NCI-H524 treated with DMSO at 0.1 percent for 48 hours (cell line): ENCODE measurements at places on chromosomes 12 and 14.

GRCh38 chr12:105764216-105764835 is 374.4 kb downstream of the NUAK1 start:
- no peak for DNase-seq

- no peak for DNase-seq
These were observed 25.3 kb downstream of the JDP2 start for GRCh38 chr14:75452900-75453816.

- no peak for DNase-seq
These were observed 189.0 kb downstream of the FOXA1 start for GRCh38 chr14:37406095-37406494.

DNA sequence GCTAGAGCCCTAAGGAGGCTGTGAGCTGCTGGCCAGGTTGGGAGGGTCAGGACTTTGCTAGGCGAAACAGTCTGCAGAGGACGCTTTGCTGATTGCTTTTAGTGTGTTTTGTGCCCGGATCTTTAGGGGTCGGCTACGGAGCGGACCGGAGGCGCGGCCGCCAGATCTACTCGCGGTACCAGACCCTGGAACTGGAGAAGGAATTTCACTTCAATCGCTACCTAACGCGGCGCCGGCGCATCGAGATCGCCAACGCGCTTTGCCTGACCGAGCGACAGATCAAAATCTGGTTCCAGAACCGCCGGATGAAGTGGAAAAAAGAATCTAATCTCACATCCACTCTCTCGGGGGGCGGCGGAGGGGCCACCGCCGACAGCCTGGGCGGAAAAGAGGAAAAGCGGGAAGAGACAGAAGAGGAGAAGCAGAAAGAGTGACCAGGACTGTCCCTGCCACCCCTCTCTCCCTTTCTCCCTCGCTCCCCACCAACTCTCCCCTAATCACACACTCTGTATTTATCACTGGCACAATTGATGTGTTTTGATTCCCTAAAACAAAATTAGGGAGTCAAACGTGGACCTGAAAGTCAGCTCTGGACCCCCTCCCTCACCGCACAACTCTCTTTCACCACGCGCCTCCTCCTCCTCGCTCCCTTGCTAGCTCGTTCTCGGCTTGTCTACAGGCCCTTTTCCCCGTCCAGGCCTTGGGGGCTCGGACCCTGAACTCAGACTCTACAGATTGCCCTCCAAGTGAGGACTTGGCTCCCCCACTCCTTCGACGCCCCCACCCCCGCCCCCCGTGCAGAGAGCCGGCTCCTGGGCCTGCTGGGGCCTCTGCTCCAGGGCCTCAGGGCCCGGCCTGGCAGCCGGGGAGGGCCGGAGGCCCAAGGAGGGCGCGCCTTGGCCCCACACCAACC is 1.5 kb downstream of the HOXC6 start:
- DNase-seq, result no peak

- no peak for DNase-seq
These were observed 96.7 kb downstream of the RFLNA start for GRCh38 chr12:124391340-124392261.

- DNase-seq, result no peak
These were observed 7.7 kb upstream of the TMEM132D start for GRCh38 chr12:129911428-129912049.

DNA sequence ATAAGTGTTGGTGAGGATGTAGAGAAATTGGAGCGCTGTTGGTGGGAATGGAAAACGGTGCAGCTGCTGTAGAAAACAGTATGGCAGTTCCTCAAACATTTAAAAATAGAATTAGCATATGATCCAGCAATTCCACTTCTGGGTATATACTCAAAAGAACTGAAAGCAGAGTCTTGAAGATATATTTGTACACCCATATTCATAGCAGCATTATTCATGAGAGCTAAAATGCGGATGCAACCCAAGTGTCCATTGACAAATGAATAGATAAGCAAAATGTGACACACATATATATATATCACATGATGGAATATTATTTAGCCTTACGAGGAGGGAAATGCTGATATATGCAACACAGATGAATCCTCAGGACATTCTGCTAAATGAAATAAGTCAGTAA is 84.7 kb upstream of the CEP83 start:
- no peak for DNase-seq

GRCh38 chr14:67532606-67532997 is 488 bp upstream of the PLEKHH1 start:
- DNase-seq, result no peak

GRCh38 chr12:18224745-18225144 is 36.6 kb upstream of the PIK3C2G start:
- no peak for DNase-seq

DNA sequence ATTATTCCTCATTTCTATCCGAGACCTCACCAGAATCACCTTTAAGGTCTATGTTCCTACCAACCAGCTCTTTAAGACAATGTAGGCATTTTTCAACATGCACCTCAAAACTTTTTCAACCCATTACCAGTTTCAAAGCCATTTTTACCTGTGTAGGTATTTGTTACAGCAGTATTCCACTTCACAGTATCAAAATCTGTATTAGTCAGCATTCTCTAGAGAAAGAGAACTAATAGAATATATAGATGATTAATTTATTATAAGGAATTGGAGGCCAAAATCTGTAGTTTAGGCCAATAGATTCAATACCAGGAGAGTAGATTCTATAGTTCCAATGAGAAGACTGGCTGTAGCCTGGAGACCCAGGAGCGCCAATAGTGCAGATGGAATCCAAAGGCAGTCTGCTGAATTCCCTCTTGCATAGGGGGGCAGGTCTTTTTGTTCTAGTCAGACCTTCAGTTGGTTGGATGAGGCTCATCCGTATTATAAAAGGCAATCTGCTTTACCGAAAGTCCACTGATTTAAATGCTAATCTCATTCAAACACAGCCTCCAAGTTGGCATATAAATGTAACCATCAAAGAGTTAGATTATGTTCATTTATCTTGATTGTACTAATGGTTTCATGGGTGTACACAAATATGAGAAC is 151.6 kb upstream of the SYT1 start:
- DNase-seq, result no peak

GRCh38 chr14:75344411-75344810 is 65.8 kb downstream of the FOS start:
- DNase-seq, result no peak
